Activated T-cell treated with anti-CD3 and anti-CD28 coated beads, Interleukin-2, amount 50 U/mL, for 24 hours (primary cell): ENCODE measurements at places on chromosomes 4 and X.

DNA sequence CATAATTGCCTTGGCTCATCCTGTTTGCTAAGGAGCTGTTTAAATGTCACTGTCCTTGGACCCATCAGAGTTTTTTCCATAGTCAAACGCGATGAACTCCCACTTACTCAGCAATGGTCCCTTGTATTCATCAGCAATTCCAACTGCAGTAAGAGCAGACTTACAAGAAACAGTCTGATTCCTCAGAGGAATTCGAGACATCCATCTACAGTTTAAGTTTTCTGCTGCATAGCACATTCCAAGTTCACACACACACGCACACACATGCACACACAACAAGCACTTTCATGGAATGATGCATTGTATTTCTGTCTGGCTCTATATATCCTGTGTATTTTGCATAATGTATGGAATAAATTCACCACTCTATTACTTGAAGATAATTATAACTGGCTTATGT is 32.7 kb upstream of the TMEM150C start:
- DNase-seq: no peak
- H3K27ac ChIP-seq: no peak overlapping the region
- H3K4me1 ChIP-seq: no peaks in the 10 kb centered on the region
- H3K27me3 ChIP-seq: peaks cover 23% of the 10 kb centered on the region

DNA sequence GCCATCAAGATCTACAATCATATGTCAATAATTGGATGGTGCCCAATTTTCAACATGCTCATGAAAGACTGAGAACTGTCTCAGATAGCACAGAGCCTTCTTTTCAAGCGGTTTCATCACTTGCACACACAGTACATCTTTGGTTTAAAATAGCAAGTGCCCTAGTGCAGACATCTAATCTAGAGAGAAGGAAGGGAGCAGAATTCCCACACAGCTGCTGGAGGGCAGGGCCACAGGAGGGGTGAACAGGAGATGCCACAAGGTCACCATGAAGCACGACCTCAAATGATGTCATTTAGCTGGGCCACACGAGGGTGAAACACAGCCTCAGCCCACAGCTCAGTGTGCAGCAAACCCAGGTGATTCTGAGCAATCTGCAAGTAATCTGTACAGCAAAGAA is 24.3 kb downstream of the LEF1 start:
- peaks cover 57% of the 10 kb centered on the region for H3K36me3 ChIP-seq
- H3K27ac ChIP-seq: peak overlapping the region; percentile 96
- H3K4me3 ChIP-seq: peak overlapping the region; percentile 62
- no peak for DNase-seq
- no peaks in the 10 kb centered on the region for H3K27me3 ChIP-seq

DNA sequence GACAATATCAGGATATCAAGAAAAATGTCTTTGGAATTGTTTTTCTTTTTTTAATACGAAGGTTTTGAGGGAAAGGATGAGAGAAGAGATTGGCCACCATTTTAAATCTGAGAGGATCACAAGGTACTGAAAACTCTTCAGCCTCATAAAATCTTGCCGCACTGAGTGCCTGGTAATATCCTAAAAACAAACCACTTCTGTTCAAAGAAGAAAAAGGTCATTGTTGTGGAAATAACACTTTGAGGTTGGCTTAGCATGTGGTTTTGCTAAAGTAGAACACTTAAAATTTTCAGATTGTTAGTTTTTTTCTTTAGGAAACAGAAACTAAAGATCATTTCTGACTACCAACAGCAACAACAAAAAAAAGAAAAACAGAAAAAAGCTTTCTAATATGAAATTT is 1.0 kb upstream of the CLDN22 start:
- DNase-seq: no peak
- H3K4me3 ChIP-seq: no peak overlapping the region
- H3K27me3 ChIP-seq: peaks cover 6% of the 10 kb centered on the region
- H3K4me1 ChIP-seq: peaks cover 16% of the 10 kb centered on the region
- no peaks in the 10 kb centered on the region for H3K36me3 ChIP-seq

DNA sequence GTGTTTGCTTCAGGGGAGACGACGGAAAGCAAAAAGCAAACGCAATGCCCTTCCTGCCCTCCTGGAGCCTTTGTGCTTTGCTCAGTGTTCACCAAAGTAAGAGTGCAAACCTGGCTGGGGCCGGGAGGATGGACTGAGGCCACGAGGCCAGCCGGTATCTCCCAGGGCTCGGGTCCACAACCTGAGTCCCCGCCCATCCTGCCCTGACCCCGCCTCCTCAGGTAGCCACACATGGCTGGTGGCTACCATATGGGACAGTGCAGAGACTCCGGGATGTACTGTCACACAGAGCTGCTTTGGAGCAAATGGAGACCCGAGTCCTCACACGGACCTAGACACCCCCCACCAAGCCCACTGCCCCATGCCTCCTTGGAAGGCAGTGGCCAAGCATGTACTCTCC is 4.8 kb downstream of the ATP2B3 start:
- no peak overlapping the region for H3K27ac ChIP-seq
- no peak overlapping the region for H3K4me3 ChIP-seq
- no peak for DNase-seq
- peaks cover 4% of the 10 kb centered on the region for H3K4me1 ChIP-seq

DNA sequence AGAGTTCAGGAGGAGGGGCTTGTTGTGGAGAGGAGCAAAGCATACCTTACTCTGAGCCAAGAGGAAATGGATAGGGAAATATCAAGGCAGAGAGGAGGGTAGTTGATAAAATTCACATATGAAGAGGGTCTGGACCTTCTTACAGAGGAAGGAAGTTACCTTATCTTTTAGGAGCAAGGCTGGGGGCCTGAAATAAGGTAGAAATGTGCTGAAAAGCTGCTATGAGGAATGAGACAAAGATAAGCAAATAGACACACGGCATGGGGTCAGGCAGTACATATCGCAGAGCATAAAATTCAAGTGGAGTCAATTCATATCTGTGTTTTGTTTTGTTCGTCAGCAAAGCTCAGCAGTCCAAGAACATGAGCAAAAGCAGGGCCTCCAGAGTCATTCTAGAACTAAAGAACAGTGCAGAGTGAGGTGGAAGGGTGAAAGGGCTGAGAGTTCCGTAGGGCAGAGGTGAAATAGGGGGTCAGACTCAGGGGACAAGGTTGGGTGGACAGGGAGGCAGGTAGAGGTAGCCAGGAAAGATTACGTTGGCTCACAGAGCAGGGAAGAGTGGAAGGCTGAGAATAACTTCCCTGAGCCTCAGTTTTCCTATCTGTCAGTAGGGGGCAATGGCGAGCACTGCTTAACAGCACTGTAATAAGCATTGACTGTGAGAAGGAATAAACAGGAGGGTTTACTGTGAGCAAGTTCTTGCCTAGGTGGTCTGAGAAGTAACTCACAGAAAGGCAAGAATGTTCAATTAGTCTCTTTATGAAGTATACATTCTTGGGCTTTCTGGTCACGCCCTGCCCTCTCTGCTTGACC is 9.2 kb downstream of the VSIG4 start:
- no peak overlapping the region for H3K27ac ChIP-seq
- H3K27me3 ChIP-seq: peaks cover 32% of the 10 kb centered on the region
- no peak overlapping the region for H3K4me3 ChIP-seq
- peaks cover 10% of the 10 kb centered on the region for H3K4me1 ChIP-seq
- H3K36me3 ChIP-seq: no peaks in the 10 kb centered on the region
- no peak for DNase-seq

DNA sequence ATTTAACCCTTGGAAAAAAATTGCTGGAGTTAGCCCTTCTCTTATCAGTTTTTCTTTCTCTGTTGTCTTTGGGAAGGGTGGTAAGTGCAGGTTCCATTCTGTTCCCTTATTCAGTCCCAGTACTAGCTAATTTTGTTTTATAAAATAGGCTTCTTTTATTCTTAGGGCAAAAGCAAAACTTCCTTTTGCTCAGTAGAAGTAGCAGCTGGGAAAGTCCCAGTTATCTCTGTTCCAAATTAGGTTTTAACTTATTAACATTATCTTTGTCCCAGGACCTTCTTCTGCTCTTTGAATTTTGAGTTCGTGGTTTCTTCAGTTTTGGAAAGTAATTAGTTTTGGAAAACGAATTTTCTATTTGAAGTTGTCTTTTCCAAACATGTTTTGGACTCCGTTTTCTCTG is 61.1 kb downstream of the BANK1 start:
- no peaks in the 10 kb centered on the region for H3K27me3 ChIP-seq
- no peaks in the 10 kb centered on the region for H3K36me3 ChIP-seq
- no peaks in the 10 kb centered on the region for H3K4me1 ChIP-seq
- H3K27ac ChIP-seq: no peak overlapping the region

DNA sequence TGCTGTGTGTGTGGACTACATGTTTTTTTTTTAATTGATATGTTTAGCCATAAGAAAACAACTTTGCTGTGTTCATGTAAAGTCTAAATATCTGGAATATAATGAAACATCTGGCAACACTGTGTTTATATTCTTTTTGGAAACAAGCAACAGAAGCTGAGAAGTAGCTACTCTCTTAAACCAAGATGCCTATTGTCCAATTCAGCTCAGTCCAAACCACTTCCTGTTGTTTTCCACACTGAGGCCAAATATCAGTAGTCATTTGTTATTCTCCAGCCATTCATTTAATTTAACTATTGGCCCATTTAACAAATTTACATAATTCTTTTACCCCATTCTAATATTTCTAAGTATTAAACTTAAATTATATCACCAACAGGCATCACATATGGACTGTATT is 903.0 kb upstream of the SLIT2 start:
- H3K4me1 ChIP-seq: no peaks in the 10 kb centered on the region
- no peak overlapping the region for H3K4me3 ChIP-seq
- no peaks in the 10 kb centered on the region for H3K36me3 ChIP-seq
- DNase-seq: no peak
- no peak overlapping the region for H3K27ac ChIP-seq

GRCh38 chrX:15903186-15903681 is 48.6 kb upstream of the AP1S2 start:
- peaks cover 2% of the 10 kb centered on the region for H3K4me1 ChIP-seq
- DNase-seq: no peak
- H3K27me3 ChIP-seq: peaks cover 41% of the 10 kb centered on the region
